NCI-H2107 (cell line): ENCODE measurements at places on chromosomes 3 and 15.

GRCh38 chr3:63979093-63979885 is 44.0 kb downstream of the PSMD6 start:
- DNase-seq = no peak

GRCh38 chr15:100875495-100875894 is 4.1 kb upstream of the ALDH1A3 start:
- no peak for DNase-seq

GRCh38 chr3:64588380-64588779 is 99.4 kb downstream of the ADAMTS9 start:
- no peak for DNase-seq

DNA sequence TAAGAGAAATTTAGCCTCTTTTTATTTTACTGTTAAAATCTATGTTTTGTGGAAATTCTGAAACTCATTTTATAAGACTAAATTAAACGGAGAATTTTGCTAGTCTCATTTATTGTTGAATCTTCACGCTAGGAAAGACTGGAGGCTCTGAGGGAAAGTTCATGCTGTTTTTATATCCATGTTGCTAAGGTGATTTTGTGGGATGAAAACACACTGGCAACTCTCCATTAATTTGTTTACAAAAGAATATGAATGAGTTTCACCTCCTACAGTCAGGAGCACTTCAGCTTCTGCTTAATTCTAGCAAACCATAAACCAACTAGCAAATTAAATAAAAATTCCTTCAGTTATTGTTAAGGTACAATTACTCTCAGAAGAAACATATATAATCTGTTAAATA is 195.4 kb downstream of the RAP2B start:
- no peak for DNase-seq

DNA sequence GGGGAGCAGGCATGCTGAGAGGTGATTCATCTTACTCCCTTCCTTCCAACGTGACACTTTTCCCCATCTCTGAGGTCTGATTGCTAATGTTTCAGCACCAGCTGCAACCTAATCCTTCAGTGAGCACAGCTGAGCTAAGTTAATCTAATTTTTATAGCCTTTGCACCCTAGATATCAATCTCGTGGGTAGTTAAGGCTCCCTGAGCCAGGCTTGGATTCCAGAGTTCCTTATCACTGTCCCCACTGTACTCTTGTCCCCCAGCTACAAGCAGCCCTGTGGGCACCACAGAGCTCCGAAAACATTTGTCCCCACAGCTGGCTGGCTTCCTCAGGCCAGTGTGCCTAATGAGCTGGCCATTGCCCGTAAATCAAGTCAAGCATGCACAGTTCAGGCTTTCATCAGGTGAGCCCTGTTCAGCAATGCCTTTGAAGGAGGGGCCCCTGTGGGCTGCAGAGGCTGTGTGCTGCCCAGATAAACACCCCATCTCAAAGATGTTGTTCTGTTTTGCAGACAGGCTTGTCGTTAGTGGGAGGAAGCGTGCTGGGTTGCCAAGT is 376.9 kb upstream of the RASGRP1 start:
- no peak for DNase-seq

- no peak for DNase-seq
Measured at GRCh38 chr3:170724599-170725280, 138.9 kb upstream of the SLC7A14 start.
